ENCODE measurements at places on chromosomes 1 and 21. TPM values are rescaled to one million over a fixed set of nuclear protein-coding genes. Genes with fewer than 3 reads are reported as not detected.

The CLCA4 gene
- total RNA-seq: 0.08 TPM

The RXFP4 gene
- total RNA-seq: 8.0 TPM

The CHD1L gene
- total RNA-seq: 48.3 TPM

The C1orf94 gene
- total RNA-seq: not detected

The RIPK4 gene
- total RNA-seq: 67.4 TPM

The MORN1 gene
- 21.3 TPM for total RNA-seq

The PRELP gene
- total RNA-seq: not detected

The FBLIM1 gene
- 4.3 TPM for total RNA-seq

The C4BPB gene
- 0.62 TPM for total RNA-seq

The PTPN7 gene
- total RNA-seq: 0.33 TPM

The INSRR gene
- not detected for total RNA-seq

The AKR7A3 gene
- 1.4 TPM for total RNA-seq

The NPL gene
- 0.90 TPM for total RNA-seq

The DPT gene
- total RNA-seq: not detected

The DCST1 gene
- not detected for total RNA-seq

The RGS8 gene
- total RNA-seq: not detected

The CD48 gene
- total RNA-seq: 0.67 TPM

The ENO1 gene
- total RNA-seq: 2,480 TPM

The OR2T29 gene
- total RNA-seq: not detected

The VHLL gene
- total RNA-seq: 0.28 TPM

The TATDN3 gene
- total RNA-seq: 9.5 TPM

The CHI3L2 gene
- total RNA-seq: 0.77 TPM

The SRP9 gene
- total RNA-seq: 282 TPM

The GBP2 gene
- total RNA-seq: 3.0 TPM

The C1orf146 gene
- total RNA-seq: not detected

The FAM167B gene
- 1.9 TPM for total RNA-seq

The SLAMF6 gene
- total RNA-seq: not detected

The F11R gene
- total RNA-seq: 63.0 TPM

The PLA2G2D gene
- not detected for total RNA-seq

The LCE3D gene
- total RNA-seq: not detected

The GRIK3 gene
- not detected for total RNA-seq

The CFAP74 gene
- total RNA-seq: not detected

Data from Panc1 (cell line).